ENCODE measurements at places on chromosomes 2 and 18. TPM values are rescaled to one million over a fixed set of nuclear protein-coding genes. Genes with fewer than 3 reads are reported as not detected.

The STPG4 gene
- total RNA-seq, result not detected

The INHBB gene
- 0.32 TPM for total RNA-seq

The CXCR2 gene
- 0.24 TPM for total RNA-seq

The DQX1 gene
- not detected for total RNA-seq

The ALPI gene
- not detected for total RNA-seq

The GYPC gene
- 93.2 TPM for total RNA-seq

The ITGB1BP1 gene
- 50.1 TPM for total RNA-seq

The CCDC74B gene
- 5.4 TPM for total RNA-seq

The FAM168B gene
- 101 TPM for total RNA-seq

The HOXD4 gene
- total RNA-seq, result not detected

The VIT gene
- total RNA-seq, result 0.39 TPM

The SP5 gene
- not detected for total RNA-seq

The TGFA gene
- total RNA-seq, result 2.7 TPM

The UGT1A3 gene
- total RNA-seq, result not detected

The MOCOS gene
- total RNA-seq, result 1.4 TPM

The MCFD2 gene
- total RNA-seq, result 101 TPM

The NOL4 gene
- not detected for total RNA-seq

The CRYGD gene
- total RNA-seq, result not detected

The ANTXR1 gene
- total RNA-seq, result 98.2 TPM

The CIB4 gene
- not detected for total RNA-seq

The ANKMY1 gene
- 24.5 TPM for total RNA-seq

The RPIA gene
- 5.2 TPM for total RNA-seq

The DSG4 gene
- total RNA-seq, result not detected

The AMER3 gene
- not detected for total RNA-seq

The RPS27A gene
- 2,062 TPM for total RNA-seq

The GTF2A1L gene
- total RNA-seq, result 0.13 TPM

The GKN1 gene
- not detected for total RNA-seq

The PDE11A gene
- not detected for total RNA-seq

All from epithelial cell of alveolus of lung (primary cell).